ENCODE measurements at places on chromosomes 12 and 14.

DNA sequence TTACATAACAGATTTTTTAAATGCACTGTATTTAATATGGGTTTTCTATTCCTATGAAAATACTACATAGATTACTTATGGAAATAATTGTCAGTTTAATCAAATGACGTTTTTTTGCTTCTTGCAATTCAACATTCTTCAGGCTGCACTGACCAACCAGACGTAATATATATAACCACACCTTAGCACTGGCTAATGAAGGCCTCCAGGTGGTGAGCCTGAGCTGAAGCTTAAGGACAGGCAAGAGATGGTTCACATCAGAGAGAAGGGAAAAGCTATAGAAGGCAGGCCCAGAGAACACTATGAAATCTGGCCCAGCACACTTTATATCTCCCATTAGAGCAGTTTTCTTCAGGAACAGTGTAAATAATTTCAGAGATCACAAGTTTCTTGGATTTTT lies 2.8 kb upstream of the MDGA2 start:
- peaks cover 8% of the 10 kb centered on the region for H3K4me1 ChIP-seq
- no peaks in the 10 kb centered on the region for H3K36me3 ChIP-seq
- H3K4me3 ChIP-seq, result no peak overlapping the region
- no peak overlapping the region for H3K27ac ChIP-seq

- no peak overlapping the region for H3K4me3 ChIP-seq
- no peak overlapping the region for H3K27ac ChIP-seq
- no peaks in the 10 kb centered on the region for H3K4me1 ChIP-seq
- H3K36me3 ChIP-seq, result no peaks in the 10 kb centered on the region
Observed at GRCh38 chr14:88272390-88273269, 50.4 kb downstream of the KCNK10 start.

GRCh38 chr12:3320881-3321509 lies 170.0 kb upstream of the PRMT8 start:
- no peak overlapping the region for H3K4me3 ChIP-seq
- DNase-seq, result no peak
- no peak overlapping the region for H3K27ac ChIP-seq
- H3K4me1 ChIP-seq, result no peaks in the 10 kb centered on the region

- no peak overlapping the region for H3K27ac ChIP-seq
- peaks cover 28% of the 10 kb centered on the region for H3K4me1 ChIP-seq
- H3K4me3 ChIP-seq, result no peak overlapping the region
- no peak for DNase-seq
- no peaks in the 10 kb centered on the region for H3K36me3 ChIP-seq
Observed at GRCh38 chr14:99790978-99791376, 2.2 kb upstream of the EML1 start.

DNA sequence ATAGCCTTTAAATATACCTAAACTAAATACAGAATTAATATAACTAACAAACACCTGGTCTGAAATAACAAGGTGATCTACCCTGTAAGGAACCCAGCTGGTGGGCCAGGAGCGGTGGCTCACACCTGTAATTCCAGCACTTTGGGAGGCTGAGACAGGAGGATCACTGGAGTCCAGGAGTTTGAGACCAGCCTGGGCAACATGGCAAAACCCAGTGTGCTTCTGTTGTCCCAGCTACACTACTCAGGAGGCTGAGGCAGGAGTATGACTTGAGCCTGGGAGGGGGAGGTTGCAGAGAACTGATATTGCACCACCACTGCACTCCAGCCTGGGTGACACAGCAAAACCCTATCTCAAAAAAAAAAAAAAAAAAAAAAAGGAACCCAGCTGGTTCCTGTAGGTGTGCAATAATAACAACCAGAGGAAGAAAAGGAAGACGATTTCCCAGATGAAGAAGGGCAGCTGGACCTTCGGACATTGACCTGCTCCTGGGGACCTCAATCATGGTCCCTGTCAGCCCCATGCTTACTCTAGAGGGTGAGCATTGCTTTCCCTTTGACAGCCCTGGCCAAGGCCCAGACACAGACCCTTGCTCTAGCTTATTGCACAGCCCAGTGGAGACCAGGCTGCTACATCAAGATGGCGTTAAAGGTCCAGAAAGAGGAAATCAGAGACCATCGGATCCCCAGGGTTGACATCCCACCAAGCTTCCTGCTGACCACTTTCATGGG lies 5.4 kb downstream of the FOS start:
- H3K4me1 ChIP-seq, result peaks cover 22% of the 10 kb centered on the region
- DNase-seq, result no peak
- no peaks in the 10 kb centered on the region for H3K27me3 ChIP-seq
- H3K36me3 ChIP-seq, result no peaks in the 10 kb centered on the region
- H3K27ac ChIP-seq, result no peak overlapping the region
- H3K4me3 ChIP-seq, result no peak overlapping the region

DNA sequence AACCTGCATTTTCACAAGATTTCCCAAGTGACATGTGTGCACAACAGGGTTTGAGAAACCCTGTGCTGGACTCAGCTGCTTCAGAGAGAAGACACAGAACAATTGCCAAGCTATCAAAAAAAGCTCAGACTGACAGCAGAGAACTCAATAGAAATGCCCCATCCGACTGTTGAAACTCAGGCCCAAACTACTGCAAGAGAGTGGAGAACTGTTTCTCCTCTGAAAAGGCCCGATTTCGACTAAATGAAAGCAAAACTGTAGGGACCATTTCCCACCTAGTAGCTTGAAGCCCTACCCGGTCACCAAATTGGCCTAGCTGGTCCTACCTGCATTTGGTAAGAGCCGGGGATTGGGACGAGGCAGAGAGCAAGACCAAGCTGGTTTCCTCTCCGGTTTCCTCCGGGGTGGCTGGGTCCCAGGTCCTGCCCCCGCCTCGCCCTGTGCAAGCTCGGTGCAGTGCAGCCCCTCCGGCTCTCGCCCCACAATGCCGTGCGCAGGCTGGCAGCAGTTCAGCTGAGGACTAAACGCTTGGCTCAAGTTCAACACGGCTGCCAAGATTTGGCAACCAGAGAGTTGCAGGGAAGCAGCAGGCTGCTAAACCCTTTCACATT lies 1180.6 kb downstream of the VRK1 start:
- H3K4me3 ChIP-seq, result peak overlapping the region; percentile 41

DNA sequence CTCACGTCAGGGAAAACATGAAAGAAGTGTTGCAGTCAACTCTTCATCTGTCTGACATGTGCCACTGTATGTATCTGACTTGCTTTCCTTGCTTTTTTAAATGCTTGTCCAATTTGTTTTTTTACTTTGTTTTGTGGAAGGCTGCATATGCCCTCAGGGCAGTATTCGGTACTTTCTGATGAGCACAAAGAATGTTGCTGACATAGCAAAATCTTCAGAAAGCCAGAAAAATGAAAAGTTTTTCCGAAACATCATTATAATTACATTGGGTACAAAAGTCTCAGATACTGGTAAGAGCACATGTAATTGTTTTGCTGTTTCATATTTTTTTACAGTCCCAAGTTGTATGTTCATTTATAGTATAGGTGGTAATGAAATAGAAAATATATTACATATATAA lies 144.3 kb downstream of the NTS start:
- no peak for DNase-seq
- no peak overlapping the region for H3K27ac ChIP-seq
- no peak overlapping the region for H3K4me3 ChIP-seq
- no peaks in the 10 kb centered on the region for H3K27me3 ChIP-seq
- no peaks in the 10 kb centered on the region for H3K4me1 ChIP-seq
- no peaks in the 10 kb centered on the region for H3K36me3 ChIP-seq

GRCh38 chr14:91885113-91885712 lies 17.9 kb upstream of the TC2N start:
- DNase-seq, result no peak
- no peaks in the 10 kb centered on the region for H3K36me3 ChIP-seq
- no peaks in the 10 kb centered on the region for H3K27me3 ChIP-seq
- H3K27ac ChIP-seq, result peak overlapping the region; percentile 39
- no peak overlapping the region for H3K4me3 ChIP-seq
- H3K4me1 ChIP-seq, result peaks cover 19% of the 10 kb centered on the region

GRCh38 chr12:79956896-79957295 lies 22.0 kb upstream of the PPP1R12A start:
- H3K36me3 ChIP-seq, result no peaks in the 10 kb centered on the region
- H3K27ac ChIP-seq, result no peak overlapping the region
- H3K27me3 ChIP-seq, result no peaks in the 10 kb centered on the region
- H3K4me1 ChIP-seq, result no peaks in the 10 kb centered on the region
- no peak overlapping the region for H3K4me3 ChIP-seq

DNA sequence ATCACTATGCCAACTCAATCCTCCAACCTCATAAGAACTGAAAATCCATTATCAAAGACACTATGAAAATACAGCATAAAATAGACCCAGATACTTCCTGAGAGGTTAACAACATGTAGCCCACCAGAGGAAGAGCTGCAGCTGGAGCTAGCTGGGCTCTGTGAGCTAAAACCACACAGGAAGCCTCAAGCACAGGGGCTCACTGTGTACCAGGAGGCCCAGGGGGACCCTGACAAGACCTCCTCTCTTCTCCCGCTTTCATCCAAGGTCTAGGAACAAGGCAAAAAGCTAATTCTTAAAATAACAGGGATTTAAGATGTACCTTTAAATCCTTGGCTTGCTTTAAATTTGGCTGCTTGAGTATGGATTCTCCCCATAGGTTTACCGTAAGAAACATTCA lies 53.6 kb downstream of the EIF2S3B start:
- H3K27ac ChIP-seq, result no peak overlapping the region
- DNase-seq, result no peak
- no peaks in the 10 kb centered on the region for H3K36me3 ChIP-seq
- no peaks in the 10 kb centered on the region for H3K27me3 ChIP-seq
- H3K4me1 ChIP-seq, result no peaks in the 10 kb centered on the region

DNA sequence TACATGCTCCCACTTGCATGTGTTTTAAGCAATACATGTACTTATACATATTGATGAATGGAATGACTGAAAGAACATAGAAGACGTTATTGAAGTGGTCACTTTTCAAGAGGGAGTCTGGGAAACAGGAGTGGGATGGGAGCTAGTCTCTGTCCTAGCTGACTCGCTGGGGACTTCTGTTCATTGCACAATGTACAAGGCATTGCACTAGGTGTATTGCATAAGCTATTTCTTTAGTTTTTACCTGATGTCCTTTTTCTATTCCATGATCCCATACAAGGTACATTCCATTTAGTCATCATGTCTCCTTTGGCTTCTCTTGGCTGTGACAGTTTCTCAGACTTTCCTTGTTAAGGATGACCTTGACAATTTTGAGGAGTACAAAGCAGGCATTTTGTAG lies 4.0 kb upstream of the MYO1H start:
- no peak overlapping the region for H3K4me3 ChIP-seq
- no peak for DNase-seq
- H3K27ac ChIP-seq, result no peak overlapping the region

- peaks cover 22% of the 10 kb centered on the region for H3K4me1 ChIP-seq
- no peak overlapping the region for H3K27ac ChIP-seq
- H3K27me3 ChIP-seq, result peaks cover 5% of the 10 kb centered on the region
- no peaks in the 10 kb centered on the region for H3K36me3 ChIP-seq
- H3K4me3 ChIP-seq, result no peak overlapping the region
Observed at GRCh38 chr12:132206046-132206434, 61.8 kb downstream of the NOC4L start.

GRCh38 chr14:52706286-52706685 lies 714 bp upstream of the PSMC6 start:
- no peaks in the 10 kb centered on the region for H3K27me3 ChIP-seq
- DNase-seq, result no peak
- peaks cover 31% of the 10 kb centered on the region for H3K4me1 ChIP-seq
- peaks cover 2% of the 10 kb centered on the region for H3K36me3 ChIP-seq
- H3K27ac ChIP-seq, result peak overlapping the region; percentile 85
- peak overlapping the region; percentile 95 for H3K4me3 ChIP-seq

- H3K27me3 ChIP-seq, result no peaks in the 10 kb centered on the region
- no peak for DNase-seq
- H3K36me3 ChIP-seq, result peaks cover 10% of the 10 kb centered on the region
- peaks cover 62% of the 10 kb centered on the region for H3K4me1 ChIP-seq
- no peak overlapping the region for H3K4me3 ChIP-seq
Observed at GRCh38 chr14:22563987-22564386, 25.0 kb downstream of the DAD1 start.

- H3K36me3 ChIP-seq, result no peaks in the 10 kb centered on the region
- H3K27ac ChIP-seq, result no peak overlapping the region
Observed at GRCh38 chr12:100061814-100062213, 77.1 kb upstream of the ANKS1B start.

- no peaks in the 10 kb centered on the region for H3K4me1 ChIP-seq
- no peak for DNase-seq
- no peaks in the 10 kb centered on the region for H3K36me3 ChIP-seq
- H3K4me3 ChIP-seq, result no peak overlapping the region
Observed at GRCh38 chr14:65703521-65703920, 291.0 kb downstream of the FUT8 start.

DNA sequence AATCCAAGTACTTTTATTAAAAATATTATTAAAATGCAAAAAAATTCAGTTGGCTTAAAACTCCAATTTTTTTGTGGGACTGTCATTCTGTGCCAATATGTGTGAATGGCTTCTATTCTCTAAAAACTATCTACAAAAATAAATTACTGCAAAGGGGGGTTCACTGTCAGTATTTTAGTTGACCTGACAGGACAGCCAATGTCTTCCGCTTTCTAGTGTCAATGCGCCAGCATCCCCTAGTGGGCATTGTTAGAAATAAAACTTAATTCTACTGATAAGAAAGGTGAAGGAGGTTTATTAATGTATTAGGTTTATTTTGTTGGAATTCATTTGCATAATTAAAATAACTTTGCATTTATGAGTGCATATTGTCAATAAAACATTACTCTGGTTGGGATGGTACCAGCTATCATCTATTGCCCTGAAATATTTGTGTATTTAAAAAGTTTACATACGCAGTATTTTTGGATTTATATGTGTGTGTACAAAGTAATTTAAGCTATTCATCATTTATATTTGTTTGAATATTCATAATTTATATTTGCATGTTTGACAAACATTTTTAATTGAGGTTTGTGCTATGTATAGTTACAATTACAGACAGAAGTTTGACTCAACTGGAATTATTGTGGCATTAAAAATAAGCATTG lies 527.2 kb downstream of the FLRT2 start:
- no peak for DNase-seq
- H3K4me3 ChIP-seq, result no peak overlapping the region
- no peaks in the 10 kb centered on the region for H3K36me3 ChIP-seq
- H3K27me3 ChIP-seq, result no peaks in the 10 kb centered on the region

GRCh38 chr12:57188090-57188425 lies 28.5 kb upstream of the NXPH4 start:
- peaks cover 94% of the 10 kb centered on the region for H3K36me3 ChIP-seq
- no peak overlapping the region for H3K27ac ChIP-seq
- H3K27me3 ChIP-seq, result no peaks in the 10 kb centered on the region
- no peaks in the 10 kb centered on the region for H3K4me1 ChIP-seq
- no peak overlapping the region for H3K4me3 ChIP-seq

DNA sequence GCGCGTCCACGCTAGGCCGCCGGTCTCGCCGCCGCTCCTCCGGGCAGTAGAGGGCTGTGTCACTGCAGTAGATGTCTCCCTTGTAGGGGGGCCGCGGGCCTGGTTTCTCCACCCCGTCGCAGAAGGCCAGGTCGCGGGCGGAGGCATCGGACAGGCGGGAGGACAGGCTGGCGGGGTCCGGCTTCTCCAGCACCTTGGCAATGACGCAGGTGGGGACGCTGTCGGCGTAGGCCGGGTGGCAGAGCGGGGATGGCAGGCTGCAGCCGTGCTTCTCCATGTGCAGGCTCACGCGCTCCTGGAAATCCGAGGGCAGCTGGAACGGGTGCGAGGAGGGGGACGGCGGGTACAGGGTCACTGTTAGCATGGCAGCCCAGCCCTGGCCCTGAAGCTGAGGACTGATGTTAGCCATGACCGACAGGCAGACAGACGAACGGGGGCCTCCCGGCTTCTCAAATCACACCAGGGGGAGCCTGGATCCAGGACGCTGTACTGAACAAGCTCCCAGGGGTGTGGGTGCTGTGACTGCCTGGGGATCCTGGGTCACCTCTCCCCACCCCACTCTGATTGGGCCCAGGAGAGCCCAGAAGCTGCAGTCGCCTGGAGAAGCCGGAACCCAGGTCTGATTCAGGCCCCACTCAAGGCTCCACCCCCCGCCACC lies 48.1 kb downstream of the BEGAIN start:
- no peaks in the 10 kb centered on the region for H3K36me3 ChIP-seq
- no peak overlapping the region for H3K4me3 ChIP-seq
- H3K4me1 ChIP-seq, result no peaks in the 10 kb centered on the region
- H3K27ac ChIP-seq, result no peak overlapping the region
